ENCODE measurements at places on chromosomes 5 and 9.
A peak's percentile ranks its signal among the peaks of the same experiment; 100 is the strongest.

GRCh38 chr5:56733580-56733979 lies 81.8 kb upstream of the MAP3K1 start:
- no peak for DNase-seq

DNA sequence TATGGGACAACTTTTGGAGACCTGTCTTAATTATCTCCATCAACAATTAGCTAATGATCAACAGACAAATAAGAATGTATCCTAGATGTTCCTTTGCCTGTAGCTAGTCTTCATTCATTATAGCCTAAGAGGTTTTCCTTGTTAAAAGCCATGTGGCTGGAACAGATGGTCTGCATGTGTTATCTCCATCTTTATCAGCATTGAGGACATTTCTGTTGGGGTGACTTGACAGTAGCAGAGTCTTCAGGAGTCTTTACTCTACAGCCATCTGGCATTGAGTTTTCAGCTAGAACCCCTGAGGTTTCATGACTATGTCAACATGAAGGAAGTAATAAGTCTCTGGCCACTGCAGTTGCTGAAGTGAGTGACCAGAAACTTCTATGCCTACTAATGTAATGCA lies 106.6 kb upstream of the TLE4 start:
- DNase-seq, result no peak

DNA sequence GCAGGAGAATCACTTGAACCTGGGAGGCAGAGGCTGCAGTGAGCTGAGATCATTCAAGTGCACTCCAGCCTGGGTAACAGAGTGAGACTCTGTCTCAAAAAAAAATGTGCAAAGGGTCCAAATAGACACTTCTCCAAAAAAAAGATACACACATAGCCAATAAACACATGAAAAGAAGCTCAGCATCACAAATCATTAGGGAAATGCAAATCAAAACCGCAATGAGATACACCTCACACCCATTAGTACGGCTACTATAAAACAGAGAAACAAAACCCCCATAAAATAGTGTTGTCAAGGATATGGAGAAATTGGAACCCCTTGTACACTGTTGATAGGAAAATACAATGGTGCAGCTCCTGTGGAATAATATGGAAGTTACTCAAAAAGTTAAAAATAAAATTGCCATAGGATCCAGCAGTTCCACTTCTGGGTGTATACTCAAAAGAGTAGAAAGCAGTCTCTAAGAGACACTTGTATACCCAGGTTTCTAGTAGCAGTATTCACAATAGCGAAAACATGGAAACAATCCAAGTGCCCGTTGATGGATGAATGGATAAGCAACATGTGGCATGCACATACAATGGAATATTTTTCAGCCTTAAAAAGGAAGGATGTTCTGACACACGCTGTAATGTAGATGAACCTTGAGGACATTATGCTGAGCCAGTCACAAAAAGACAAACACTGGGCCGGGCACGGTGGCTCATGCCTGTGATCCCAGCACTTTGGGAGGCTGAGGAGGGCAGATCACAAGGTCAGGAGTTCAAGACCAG lies 57.2 kb upstream of the PPARGC1B start:
- no peak for DNase-seq

GRCh38 chr5:1430121-1430795 lies 15.0 kb downstream of the SLC6A3 start:
- no peak for DNase-seq

DNA sequence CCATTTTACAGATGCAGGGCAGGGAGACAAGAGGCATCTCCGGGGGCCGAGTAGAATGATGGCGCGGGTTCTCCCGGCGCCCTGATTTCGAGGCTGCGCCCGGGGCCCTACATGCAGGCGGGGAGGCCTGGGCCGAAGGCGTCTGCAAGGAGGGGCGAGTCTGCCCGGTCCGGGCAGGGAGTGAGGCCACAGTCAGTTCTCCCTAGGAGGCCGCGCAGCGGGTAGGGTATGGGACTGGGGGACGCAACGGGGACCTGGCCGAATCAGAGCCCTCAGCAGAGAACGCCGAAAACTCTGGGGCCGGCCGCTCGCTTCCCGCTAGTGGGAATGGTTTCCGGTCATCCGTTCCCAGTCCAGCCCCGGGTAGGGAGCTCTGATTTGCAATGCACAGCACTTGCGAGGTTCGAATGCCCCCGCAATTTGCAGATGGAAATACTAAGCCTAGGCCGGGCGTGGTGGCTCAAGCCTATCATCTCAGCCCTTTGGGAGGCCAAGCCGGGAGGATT lies 6.4 kb downstream of the TLX3 start:
- no peak for DNase-seq

DNA sequence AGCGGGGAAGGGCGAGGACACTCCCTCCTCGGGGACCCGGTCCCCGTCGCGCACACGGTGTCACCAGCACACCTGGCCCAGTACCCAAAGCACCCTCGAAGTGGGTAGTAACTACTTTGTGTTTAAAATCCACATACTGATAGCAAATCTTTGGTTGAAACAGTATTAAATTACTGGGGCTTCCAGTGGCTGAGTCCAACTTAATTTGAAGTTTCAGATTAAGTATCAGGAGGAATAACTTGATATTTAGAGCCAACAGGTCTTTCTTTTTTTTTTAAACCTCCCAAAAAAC lies 615 bp downstream of the ATG10 start:
- no peak for DNase-seq

- DNase-seq, result no peak
These were observed 59.3 kb downstream of the KCNT1 start for GRCh38 chr9:135761150-135761844.

- no peak for DNase-seq
These were observed 9.4 kb upstream of the CCL28 start for GRCh38 chr5:43421450-43422133.

GRCh38 chr9:122318284-122318683 lies 52.5 kb upstream of the PTGS1 start:
- peak; percentile 12 for DNase-seq

GRCh38 chr5:90037646-90038045 lies 371.9 kb downstream of the CETN3 start:
- DNase-seq, result peak; percentile 25

- peak; percentile 82 for DNase-seq
These were observed 89.7 kb upstream of the ADRA1B start for GRCh38 chr5:159826351-159827214.

- DNase-seq, result peak; percentile 80
These were observed 24.6 kb downstream of the GFPT2 start for GRCh38 chr5:180328296-180329137.

- no peak for DNase-seq
These were observed 27.1 kb upstream of the RASGRF2 start for GRCh38 chr5:80933036-80933435.

Measured in fibroblast of mammary gland (primary cell).